ENCODE measurements at places on chromosomes 16 and 17.

DNA sequence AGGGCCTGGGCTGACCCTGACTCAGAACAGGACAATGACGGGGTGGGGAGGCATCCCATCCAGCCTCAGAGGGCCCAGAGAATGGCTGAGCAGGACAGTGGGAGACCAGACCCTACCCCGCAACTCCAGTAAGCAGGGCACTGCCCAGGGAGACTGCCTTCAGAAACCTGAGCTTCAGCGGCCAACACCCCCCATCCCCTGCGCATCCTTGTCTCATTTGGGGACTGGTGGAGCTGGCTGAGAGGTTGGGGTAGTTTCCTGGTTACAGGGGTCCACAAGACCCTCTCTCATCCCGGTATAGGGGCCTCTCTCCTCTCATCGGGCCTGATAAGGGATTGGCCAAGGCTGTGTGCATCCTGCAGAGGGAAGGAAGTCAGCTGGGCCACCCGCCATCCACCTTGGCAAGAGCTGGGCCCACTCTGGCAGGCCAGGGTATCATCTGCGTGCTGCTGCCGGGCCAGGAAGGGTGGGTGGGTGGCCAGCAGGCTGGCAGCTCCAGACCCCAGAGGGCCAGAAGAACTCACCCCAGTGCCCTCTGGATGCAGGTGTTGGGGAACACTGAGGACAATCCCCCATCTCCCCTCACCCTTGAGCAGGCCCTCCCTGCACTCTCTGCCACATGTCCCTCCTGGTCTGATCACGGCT is 229.1 kb downstream of the KATNIP start:
- DNase-seq, result no peak

DNA sequence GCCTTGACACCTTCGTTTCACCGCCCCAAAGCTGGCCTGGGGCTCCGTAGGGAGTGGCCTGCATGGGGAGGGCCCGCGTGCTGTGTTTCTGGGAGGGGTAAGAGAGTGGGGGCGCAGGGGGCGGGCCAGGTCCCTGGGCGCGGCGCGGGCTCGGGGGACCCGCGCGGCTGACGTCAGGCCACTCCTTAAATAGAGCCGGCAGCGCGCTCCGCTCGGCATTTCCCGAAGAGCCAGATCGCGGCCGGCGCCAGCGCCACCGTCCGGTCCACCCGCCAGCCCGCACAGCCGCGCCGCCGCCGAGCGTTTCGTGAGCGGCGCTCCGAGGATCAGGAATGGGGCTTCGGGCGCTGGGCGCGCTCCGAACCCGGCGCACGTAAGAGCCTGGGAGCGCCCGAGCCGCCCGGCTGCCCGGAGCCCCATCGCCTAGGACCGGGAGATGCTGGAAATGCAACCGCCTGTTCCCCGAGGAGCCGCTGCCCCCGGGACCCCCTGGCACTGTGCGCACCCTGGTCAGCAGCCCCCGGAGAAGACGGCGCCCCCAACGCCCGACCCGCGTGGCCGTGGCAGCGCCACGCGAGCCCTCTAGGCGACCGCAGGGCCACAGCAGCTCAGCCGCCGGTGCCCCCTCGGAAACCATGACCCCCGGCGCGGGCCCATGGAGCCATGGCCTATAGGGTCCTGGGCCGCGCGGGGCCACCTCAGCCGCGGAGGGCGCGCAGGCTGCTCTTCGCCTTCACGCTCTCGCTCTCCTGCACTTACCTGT is at the start of gene HS3ST2:
Gene HS3ST2, plus strand, starts transcription at position 215 of the 763 bp plus-strand sequence. Its CDS starts 449 bp downstream, at position 664.
- DNase-seq, result no peak

DNA sequence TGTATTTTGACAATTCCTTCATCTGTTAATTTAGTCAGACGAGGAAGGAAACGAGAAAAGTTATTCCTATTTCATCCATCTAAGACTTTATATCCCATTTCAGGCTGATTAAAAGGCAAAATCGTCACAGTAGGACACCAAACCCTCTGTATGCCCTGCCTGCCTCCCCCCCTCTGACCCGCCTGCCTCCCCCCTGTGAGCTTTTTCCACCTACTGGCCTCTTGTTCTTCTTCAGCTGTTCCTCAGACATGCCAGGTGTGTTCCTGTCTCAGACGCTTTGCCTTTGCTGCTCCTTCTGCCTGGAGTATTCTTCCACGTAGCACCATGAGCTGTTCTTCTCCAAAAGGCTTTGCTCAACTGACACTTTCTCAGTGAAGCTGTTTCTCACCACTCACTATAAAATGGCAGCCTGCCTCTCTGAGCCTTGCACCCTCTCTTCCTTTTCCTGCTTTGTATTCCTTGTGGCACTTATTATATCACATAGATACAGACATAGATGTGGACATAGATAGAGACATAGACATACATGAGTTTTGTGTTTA is 723.4 kb downstream of the MAF start:
- no peak for DNase-seq

DNA sequence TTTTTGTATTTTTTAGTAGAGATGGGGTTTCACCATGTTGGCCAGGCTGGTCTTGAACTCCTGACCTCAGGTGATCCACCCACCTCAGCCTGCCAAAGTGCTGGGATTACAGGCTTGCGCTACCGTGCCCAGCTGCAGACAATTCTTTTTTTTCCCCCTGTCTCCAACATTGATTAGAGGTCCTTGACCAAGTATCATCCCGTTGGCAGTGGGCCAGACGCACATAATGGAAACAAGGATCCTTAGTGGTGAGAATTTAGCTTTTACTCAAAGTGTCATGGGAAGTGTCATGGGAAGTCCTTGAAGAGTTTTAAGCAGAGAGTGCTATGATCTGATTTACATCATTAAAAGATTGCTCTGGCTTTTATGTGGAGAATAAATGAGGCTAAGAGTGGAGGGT is 2.1 kb upstream of the FBXO47 start:
- DNase-seq, result no peak

DNA sequence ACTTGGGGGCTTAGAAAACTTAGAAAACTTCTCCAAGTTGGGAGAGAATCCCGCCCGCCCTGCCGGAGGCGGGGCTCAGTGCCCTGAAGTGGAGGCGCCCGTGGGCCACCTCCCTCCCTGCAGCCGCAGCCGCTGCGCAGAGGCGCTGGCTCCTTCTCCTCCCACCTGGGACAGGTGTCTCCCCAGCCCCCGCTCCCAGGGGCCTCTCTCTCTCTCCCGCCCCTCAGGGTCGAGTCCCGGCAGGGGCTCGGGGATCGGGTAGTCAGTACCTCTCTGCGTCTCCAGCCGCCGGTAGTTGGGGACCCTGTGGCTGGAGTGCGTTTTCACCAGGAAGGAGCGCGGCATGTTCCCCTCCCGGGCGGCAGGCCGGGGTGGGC is 257 bp downstream of the SNAI3 start:
- peak; percentile 26 for DNase-seq

DNA sequence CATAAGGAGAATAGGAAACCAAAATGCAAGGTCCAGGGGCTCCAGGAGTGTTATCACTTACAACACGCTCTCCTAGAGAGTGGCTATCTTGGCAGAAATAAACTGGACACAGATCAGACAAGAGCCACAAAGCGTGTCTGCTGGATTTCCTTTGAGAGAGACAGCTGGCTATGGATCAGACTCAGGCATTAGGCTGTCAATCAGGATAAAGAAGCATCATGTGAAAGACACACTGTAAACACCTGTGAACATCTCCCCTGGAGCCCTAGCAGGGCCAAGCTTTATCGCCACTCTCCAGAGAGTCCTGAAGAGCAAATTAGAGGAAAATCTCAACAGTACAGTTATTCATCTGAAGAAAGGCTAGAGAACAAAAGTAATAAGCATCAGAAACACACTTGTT is 26.0 kb downstream of the SYCE1L start:
- DNase-seq, result no peak

DNA sequence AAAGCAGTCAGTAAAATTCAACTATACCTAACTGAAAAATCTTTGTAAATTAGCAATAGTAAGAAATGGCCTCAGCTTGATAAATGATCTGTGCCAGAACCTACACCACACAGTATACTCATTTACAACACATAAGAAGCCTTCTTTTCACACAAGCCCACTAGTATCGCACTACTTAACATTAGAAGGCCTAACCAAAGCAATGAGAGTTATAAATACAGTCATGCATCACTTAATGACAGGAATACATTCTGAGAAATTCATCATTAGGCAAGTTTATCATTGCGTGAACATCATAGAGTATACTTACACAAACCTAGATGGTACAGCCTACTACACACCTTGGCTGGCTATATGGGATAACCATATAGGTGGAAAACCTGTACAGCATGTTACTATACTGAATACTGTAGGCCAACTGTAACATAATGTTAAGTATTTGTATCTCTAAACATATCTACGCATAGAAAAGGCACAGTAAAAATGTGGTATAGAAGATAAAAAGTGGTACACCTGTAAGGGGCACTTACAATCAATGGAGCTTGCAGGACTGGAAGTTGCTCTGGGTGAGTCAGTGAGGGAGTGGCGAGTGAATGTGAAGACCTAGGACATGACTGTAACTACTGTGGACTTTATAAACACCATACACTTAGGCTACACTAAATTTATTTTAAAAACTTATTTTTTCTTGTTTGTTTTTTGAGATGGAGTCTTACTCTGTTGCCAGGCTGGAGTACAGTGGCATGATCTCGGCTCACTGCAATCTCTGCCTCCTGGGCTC is 126.5 kb upstream of the CORO6 start:
- DNase-seq, result peak; percentile 60

- DNase-seq, result peak; percentile 32
Measured at GRCh38 chr17:38320482-38320881, 23.3 kb downstream of the GPR179 start.
